Stimulated activated CD8-positive, alpha-beta memory T cell treated with anti-CD3 and anti-CD28 coated beads, Interleukin-7, amount 100 ng/mL, for 1 hour (primary cell): ENCODE measurements at places on chromosomes 2 and 18.

- no peak for DNase-seq
Measured at GRCh38 chr2:10347562-10347948, 44.9 kb downstream of the HPCAL1 start.

GRCh38 chr18:10188971-10189810 lies 265.2 kb upstream of the APCDD1 start:
- DNase-seq = no peak

DNA sequence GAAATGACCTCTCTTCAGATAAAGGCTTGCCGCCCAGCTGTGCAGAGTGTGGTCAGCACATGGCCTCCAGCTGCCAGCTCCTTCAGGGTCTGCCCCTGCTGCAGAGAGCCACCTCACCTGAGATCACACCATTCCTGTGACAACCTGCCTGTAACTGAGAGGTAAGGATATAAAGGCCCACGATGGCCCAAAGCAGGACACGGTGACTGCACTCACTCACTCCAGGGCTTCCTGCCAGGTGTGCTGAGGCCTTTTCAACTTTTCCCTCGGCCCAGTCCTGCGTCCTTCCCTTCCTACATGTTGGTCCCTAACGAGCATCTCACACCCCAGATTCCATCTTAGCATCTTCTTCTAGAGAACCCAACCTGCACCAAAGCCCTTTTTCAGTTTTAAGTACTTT lies 36.2 kb downstream of the ANKRD44 start:
- DNase-seq = no peak

DNA sequence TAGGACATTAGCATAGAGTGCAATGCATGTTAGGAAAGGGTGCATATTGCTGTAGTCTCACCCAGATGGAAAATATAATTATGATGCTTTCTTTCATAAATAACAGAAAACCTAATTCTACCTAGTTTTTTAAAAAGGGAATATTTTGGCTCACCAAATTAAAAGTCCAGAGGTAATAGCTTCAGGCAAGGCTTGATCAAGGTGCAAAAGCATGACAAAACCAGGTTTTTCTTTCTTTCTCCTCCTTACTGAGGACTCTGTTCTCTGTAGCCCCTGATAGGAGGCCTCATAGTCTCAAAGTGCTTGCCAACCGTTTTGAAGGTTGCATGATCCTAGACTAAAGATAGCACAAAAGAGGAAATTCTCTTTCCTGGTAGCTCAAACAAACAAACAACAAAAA lies 349.9 kb downstream of the CTNNA2 start:
- no peak for DNase-seq

DNA sequence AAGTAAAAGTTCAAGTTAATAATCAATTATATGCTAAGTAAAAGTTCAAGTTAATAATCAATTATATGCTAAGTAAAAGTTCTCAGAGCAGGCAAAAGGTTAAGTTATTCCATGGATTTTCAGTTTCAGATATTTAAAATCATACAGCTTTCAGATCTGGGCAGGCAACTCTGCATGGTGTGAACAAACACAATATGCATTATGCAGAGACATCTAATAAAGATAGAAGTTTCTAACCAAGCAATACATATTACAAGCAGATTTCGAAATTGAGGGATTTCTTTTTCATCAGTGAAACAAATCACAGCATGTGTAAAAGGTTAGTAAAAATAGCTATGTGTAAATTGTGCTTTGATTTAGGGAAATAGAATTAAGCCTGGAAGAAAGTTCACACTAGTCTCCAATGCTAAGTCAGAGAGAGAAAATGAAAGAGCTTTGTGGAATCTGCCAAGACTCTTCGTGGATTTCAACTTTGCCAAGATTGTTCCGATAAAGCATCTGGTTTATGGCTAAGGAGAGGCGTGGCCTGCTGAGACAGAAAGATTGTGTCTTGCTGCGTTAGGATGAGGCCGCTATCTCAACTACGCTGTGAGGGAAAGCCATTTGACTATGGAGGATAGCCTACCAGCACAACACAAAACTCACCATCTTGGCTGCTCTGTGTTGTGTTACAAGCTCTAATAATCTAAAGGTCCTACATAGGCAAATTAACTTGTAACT lies 60.1 kb upstream of the SLC16A14 start:
- DNase-seq = no peak

GRCh38 chr2:98749066-98749450 lies 18.1 kb upstream of the MGAT4A start:
- DNase-seq = no peak

DNA sequence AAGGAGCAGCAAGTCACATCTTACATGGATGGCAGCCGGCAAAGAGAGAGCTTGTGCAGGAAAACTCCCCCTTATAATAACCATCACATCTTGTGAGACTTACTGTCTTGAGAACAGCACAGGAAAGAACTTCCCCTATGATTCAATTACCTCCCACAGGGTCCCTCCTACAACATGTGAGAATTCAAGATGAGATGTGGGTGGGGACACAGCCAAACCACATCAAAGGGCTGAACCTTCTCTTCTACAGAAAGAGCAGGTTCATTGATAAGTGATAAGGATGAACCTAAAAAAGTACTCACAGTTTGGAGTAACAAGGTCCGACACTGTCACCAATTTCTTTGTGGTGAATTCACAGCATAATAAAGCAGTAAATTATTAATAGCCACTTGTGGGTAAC lies 422.2 kb upstream of the FSIP2 start:
- DNase-seq = no peak

- no peak for DNase-seq
Measured at GRCh38 chr2:157032017-157032416, 225.5 kb upstream of the GALNT5 start.

DNA sequence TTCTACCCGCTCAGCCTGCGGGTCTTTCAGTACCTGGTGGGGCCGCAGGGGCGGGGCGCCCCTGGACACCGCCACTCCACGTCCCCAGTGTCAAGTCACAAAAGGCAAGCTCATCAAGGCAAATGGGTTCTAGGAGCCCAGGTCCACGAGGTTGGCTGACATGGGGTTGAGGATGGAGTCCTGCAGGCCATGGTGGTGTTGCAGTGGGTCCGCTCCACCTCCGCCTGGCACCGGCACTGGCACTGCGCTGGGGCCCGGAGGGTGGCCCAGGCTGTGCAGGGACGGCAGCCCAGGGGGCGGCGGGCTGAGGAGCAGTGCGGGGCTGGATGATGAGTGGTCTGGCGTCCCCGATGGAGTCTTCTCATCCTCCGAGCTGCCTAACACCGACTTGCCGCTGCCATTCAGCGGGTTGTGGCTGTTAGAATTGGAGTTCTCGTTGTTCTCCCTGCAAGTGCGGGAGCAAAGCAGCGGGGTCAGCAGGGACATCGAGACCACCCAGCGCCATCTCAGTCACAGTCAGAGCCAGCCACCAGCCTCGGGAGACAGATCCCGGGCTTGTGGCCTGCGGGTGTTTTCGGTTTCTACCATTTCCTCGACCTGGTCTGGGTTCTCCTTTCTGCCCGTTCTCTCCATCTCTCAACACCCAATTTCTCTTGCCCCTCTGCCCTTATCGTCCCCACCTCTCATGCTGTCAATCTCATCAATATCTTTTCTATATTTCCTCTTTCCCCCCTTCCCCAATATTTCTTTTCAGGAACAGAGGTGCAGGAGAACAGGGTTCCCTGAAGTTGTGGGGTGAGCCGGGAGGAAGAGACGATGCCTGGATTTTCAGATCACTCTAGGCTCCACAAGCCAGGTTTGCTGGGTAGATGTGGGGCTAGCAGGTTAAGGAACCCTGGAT lies 3.0 kb downstream of the SIX2 start:
- no peak for DNase-seq

DNA sequence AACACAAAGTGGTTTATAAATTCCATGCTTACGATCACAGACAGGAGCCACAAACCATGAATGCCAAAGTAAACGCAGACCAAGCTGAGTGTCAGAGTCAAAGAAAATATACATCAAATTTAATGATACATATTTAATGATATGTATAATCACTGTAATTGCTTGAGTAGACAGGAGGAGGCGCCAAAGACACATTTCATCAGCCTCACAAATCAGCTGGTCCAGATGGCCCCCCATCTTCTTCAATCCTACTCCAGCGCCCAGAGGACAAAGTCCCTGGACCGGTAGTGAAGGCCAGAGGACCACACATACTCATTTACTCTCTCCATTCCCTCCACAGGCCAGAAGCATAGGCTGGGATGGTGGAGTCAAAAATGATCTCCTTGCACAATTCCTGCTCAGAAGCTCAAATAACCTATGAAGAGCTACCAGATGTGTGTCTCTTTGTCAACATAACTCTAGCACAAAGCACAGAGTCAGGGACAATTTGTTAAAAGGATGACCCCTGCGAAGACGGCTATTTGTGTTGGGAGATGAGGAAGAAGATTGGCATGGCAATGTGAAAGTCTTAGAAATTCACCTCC lies 149.3 kb upstream of the PGAP1 start:
- no peak for DNase-seq

DNA sequence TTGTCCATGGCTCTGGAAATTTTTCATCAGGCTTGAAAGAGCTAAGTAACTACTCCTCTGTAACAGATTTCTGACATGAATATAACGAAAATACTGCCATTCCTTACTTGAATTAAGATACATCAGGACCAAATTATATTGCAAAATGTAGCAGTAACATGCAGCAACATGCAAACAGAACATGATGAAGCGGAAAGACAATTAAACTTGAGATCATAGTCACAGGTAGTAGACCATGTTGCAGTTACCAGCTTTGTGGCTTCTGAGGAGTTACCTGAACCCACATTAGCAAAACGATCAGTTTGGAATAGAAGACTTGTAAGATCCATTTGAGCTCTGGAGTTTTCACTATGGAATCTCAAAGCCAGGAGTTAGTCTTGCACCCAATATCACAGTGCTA lies 76.2 kb downstream of the MREG start:
- no peak for DNase-seq

DNA sequence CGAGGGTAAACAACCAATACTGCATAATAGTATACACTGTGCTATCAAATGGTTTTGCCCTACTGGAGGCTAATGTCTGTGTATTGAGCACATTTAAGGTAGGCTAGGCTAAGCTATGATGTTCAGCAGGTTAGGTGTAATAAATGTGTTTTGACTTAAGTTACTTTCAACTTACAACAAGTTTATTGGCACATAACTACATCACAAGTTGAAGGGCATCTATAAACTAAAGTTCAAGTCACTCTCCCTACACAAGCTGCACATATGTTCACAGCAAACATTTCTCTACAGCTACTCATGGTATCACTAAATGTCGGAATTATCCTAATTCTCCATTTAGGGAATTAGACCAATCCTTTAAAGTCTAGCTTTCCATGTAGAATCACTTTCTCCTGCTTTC lies 11.4 kb downstream of the ARL5A start:
- no peak for DNase-seq

DNA sequence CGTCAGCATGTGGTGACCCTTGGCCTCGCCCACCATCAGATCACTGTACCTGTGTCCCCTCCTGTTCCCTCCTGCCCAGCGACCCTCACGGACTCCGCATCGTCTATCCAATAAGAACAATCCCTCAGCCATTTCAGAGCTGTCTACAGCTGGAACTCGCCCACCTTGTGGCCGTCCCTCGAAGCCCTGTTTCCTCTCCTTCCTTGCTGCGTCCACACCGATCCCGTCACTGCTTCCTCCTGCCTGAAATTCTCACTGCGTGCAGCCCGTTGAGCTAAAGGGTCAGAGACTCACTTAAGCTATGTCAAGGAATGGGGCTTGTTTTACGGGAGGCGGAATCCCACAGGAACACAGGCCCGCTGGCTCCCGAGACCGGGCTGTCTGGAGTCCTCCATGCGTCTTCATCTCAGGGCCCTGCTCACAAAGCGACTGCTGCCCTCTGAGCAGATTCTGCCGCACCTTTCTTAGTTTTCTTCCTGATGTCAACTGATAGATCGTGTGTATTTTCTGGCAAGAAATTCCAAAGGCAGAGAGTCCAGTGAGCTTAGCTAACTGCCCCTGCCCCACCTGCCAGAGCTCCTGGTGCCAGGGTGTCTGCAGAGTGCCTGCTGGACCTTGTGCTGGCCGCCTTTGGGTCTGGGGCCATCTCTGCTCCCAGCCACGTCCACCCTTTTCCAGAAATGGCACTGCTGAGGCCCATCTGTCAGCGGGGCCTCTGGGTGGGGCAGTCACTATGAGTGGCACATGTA lies 35.3 kb downstream of the KLHL29 start:
- no peak for DNase-seq

- DNase-seq = no peak
Measured at GRCh38 chr2:163213661-163214081, 375.1 kb upstream of the KCNH7 start.

GRCh38 chr2:241809383-241810306 lies 652 bp downstream of the NEU4 start:
- DNase-seq = no peak

DNA sequence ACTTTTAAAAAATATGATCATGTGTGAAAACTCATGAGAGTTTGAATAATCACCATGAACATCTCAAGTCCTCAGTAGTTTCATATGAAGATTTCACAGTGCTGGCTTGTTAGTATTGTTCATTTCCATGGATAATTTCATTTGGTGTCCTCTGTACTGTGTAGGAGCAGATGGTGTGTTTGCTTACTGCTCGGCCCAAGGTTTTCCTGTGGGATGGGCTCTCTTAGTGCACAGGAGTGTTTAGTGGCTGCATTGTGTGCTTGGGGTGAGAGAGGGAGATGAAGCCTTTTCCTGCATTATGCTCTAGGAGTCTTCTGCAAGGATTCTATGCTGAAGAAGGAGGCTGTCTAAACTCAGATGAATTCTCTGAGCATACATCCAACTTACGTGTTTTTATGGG lies 270.6 kb downstream of the SOCS6 start:
- no peak for DNase-seq

DNA sequence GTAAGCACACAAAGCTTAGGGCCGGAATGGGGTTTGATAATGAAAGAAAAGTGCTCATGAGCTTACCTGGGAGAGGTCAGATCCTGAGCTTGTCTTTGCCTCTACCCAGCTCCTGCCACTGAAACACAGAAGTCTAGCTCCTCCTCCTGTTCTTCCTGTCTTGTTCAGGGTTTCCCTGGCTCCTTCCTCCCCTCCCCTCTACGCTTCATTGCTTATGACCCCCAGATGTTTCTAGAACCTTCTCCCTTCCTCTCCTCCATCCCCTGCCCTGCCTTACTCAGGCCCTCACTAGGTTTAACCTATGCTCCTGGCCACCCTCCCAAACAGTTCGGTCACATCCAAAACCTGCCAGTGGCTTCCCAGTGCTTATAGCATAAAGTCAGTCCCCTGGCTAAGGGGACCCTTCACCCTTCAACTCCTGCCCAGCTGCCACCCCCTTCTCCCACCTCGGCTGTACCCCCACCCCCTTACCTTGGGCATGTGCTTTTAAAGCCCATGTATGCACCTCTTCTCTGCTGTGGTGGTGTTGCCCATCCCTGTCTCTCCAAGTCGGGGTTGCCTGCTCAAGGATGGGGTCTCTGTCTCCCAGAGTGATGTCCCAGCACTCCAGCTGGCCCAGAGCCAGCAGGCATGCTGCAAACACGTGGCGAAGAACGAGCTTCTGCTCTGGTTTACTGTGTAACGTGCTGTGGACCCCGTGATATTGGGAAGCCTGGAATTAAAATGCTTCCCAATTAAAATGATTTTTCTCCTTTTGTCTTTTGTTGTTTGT lies 233.6 kb downstream of the TPGS2 start:
- no peak for DNase-seq

DNA sequence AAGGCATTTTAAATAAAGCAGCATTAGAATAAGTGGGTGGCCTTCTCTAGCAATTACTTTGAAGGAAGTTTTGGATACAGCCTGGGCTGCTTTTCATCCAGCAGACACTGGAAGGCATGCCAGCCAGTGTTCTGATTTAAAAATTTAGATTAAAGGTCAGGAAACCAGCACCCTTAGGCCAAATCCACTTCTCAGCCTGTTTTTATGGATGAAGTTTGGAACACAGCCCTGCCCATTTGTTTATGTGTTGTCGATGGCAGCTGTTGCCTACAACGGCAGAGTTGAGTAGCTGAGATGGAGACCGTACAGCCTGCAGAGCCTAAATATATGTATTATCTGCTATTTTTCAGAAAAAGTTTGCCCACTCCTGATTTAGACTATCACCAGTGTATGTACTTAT lies 313.6 kb upstream of the ACVR2A start:
- no peak for DNase-seq
